ENCODE measurements at places on chromosomes 12 and 14. TPM values are rescaled to one million over a fixed set of nuclear protein-coding genes. Genes with fewer than 3 reads are reported as not detected.
A peak's percentile ranks its signal among the peaks of the same experiment; 100 is the strongest.

DNA sequence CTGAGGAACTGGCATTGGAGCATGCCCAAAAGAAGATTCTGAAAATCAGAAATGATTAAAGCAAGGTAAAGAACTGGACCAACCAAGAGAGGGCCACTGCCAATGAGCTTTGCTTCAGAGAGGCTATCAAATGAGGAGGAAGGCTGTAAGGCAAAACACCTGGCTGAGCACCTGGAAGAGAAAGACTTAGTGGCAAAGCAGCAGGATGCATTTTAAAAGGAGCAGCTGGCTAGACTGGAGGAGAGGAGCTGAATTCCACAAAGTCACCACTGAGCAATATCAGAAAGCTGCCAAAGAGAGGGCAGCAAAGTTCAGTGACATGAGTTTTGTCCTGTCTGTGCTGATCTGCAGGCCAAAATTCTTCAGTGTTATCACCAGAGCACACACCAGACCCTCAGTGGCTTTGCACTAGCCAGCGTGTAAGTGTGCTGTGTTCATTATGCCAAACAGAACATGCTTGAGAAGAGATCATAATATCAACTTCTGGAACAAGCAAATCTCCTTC is 338.7 kb downstream of the TRHDE start:
- H3K27me3 ChIP-seq: no peaks in the 10 kb centered on the region
- H3K36me3 ChIP-seq: peaks cover 9% of the 10 kb centered on the region
- no peak overlapping the region for H3K4me3 ChIP-seq
- H3K27ac ChIP-seq: peak overlapping the region; percentile 96

DNA sequence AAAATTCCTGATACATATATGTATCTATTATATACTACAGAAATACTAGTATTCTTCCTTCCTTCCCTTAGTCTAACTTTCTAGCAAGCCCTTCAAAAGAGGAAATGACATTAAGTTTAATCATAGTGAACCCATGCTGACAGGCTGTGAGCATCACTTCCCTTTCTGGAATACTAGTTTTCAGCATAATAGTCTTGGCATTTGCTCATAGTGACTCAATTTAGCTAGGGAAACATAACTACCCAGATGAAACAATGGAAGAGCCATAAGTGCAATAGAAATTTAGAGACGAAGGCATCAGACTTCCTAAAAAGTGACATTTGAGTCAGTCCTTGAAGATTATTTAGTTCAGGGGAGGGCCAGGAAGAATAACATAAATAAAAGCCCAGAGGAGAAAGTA is 184.5 kb upstream of the CRY1 start:
- no peaks in the 10 kb centered on the region for H3K27me3 ChIP-seq
- no peaks in the 10 kb centered on the region for H3K4me1 ChIP-seq
- no peaks in the 10 kb centered on the region for H3K36me3 ChIP-seq
- DNase-seq: no peak

DNA sequence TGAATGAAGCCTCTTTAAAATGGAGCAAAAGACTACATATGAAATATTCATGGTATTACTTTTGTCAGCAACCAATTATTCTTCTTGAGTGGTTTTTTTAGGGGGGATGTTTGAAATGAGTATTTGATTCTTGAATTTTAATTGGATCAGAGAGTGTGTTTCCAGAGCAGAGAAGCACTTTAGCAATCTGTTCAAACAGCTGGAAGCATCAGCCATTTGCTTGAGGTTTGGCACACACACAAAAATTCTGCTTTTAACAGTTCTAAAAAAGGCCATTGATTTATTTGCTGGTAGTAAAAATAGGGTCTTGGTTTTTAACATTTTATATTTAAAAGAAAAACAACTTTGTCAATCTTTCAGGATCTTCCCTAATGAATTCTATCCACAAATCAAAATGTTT is 292.7 kb downstream of the LRFN5 start:
- DNase-seq: no peak
- no peaks in the 10 kb centered on the region for H3K27me3 ChIP-seq
- H3K4me3 ChIP-seq: no peak overlapping the region

GRCh38 chr12:8871068-8871467 is 43.2 kb upstream of the PHC1 start:
- H3K36me3 ChIP-seq: no peaks in the 10 kb centered on the region
- no peak overlapping the region for H3K27ac ChIP-seq
- DNase-seq: no peak
- H3K4me3 ChIP-seq: no peak overlapping the region
- H3K4me1 ChIP-seq: no peaks in the 10 kb centered on the region
- no peaks in the 10 kb centered on the region for H3K27me3 ChIP-seq

ATP2A2 gene
- 260 TPM for total RNA-seq
